ENCODE measurements at places on chromosomes 1 and 21.

DNA sequence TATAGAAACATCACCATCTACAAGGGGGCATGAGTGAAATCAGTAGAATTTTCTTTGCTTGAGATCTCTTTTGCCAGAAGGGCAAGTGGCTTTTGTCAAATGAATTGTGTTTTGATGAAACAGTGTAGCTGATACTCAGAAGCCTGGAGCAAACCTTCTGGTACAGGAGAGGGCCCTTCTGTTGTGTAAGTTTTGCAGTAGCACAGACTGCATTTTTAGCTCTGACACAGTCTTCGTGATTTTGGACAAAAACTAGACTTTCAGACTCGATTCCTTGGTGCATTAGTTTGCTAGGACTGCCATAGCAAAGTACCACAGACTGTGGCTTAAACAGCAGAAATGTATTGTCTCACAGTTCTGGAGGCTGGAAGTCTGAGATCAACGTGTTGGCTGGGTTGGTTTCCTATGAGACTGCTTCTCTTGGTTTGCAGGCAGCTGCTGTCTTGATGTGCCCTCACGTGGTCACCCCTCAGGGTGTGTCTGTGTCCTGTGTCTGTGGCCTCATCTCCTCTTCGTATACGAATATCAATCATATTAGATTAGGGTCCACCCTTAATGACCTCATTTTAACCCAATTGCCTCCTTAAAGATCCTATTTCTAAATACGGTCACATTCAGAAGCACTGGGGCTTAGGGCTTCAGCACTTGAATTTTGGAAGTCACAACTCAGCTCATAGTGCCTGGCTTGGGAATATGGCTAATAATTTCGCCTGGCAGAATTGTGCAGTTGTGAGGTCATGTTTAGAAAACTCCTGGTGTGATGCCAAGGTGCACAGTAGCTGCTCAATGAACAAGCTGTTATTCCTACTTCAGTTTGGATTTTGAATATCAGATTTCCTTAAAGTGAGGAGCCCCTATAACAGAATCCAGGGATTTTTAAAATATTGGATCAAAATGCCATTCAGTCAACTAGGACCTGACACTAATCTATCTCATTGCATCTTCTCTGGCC lies 21.2 kb upstream of the DISC1 start:
- DNase-seq = no peak

DNA sequence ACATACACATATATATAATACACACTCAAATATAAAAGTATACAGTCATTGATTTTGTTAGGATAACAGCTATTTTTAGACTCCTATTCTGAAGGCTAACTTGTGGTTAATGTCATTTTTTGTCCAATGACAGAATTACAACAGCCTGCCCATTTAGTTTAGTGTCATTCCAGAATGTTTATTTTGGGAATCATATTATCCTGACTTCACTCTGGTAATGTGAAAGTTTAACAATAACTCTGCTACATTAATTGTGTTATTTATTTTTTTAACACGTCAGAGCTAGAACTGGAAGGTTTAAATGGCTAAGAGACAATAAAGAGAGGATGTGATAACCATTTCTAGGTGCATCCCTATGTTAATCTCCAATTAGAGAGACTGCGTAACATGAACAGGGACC lies 648.1 kb downstream of the USP25 start:
- DNase-seq = no peak

DNA sequence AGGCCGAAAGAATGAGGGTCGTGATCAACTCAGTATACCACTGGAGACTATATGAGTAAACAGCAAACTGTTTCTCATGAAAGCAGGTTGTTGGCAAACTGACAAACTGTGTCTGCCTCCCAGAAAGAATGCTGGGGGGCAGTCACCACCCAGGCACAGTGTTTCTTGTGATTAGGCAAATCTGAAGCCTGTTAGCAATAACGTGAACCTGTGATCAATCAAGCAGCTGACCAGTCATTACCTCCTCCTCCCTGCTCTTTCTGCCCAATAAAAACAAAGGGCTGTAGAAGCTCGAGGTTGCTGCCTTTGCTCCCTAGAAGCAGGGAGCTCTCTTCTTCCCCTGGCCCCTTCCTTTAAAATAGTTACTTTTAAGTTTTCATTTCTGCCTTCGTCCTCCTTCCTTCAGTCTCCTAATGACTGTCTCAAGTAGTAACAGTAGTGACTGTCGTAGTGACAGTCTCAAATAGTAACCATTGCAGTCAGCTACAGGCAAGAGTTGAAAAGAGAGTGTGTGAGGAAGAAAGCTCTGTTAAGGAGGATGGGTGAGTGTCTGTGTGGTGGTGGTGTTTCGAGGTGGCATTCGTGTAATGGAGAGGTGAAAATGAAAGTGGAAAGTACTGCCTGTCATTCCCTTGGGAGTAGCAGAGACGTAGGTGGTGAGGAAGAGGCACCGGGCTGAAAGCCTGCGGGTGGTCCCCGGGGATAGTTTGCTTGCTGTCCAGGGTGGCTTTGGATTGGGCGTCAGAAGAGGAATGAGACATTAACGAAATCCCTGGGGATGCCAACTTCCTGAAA lies 14.5 kb downstream of the HHAT start:
- DNase-seq = peak; percentile 62

DNA sequence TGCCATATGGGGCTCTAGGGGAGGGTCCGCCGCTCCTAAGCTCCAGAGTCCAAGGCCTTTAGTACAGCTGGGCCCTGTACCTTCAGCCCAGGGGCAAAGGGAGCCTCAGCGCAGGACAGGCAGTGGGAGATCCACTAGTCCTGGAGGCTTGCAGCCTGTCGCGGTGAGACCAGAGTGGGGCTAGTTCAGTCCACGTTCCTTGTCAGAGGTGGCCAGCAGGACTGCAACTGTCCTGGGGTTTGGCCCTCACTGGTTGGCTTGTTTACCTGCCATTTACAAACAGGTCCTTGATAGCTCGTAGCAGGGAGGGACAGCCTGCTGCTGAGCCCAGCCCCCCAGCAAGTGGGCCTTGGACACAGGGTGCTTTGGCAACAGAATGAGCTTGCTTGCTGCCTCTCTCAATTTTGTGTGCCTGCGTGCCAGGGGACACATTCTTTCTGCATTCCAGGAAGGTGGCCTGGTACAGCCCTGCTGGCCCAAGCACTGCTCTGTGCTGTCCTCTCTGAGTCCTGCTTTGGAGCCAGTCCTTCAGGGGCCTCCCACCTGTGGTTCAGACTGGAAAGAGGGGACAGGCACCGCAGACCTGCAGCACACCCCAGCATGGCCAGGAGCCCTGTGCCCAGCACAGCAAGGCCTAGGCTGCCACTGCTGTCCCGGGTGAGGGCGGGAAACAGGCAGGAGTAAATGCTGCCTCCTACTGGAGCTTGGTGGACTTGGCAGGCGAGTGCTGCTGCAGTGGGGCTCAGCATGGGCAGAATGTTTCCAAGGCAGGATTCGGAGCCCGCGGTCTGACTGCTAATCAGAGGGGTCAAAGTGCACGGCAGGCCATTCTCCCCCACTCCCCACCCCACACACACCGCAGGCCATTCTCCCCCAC lies 15.2 kb downstream of the H6PD start:
- DNase-seq = no peak

DNA sequence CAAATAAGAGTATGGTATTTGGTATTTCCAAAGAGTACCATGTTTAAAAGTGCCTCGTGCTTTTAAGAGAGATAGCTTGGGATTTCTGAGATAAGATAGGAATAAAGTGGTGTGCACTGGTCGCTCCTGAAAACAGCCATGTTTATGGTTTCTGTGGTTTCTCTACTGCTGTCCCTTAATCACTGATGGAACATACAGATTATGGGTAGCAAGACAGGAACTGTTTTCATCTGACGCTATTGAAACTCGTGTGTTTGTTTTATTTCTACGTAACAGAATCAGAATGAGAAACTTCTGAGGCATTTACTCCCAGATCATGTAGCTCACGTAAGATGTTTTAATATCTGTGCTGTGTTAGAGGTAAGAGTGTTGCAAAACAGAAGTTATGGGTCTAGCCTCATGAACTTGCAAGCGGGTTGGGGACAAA lies 126.0 kb downstream of the KIAA0319L start:
- no peak for DNase-seq

DNA sequence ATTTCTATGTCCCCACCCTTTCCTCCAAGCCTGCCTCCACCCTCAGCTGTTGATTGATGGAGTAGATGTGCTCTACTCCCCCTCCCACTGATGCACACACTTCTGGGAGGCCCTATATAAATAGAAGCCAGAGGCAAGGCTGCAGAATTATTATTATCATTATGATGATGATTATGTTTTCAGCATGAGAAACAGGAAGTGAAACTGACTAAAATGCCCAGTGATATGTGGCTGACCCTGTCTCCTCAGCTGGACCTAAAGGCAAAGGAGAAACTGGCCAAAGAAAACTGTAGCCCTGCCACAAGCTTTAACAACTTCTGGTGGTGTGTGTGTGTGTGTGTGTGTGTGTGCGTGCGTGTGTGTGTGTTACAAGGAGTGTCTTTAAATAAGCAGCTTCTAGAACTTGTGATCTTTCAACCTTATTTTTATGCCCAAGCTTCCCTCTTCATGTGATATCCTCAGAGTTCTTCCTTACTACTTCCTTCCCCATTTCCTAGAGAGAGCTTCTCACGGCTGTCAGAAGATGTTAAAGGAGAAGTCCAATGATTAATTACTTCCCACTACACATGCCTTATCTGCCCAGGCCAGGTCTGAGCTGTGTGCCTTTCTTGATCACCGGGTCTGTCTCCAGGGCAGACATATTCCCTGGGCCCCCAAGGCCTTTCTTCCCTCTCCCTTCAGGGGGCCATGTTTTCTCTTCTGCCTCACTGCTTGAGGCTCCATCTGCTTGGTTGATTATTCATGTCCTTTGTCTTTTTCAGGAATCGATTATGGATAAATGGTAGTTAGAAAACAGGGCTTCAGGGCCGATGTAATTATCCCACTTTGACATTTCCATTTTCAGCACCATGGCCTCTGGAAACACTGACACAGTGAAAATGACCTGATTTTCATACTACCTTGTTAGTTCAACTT lies 11.6 kb upstream of the MAPKAPK2 start:
- no peak for DNase-seq

- no peak for DNase-seq
These were observed 23.7 kb downstream of the LRRC8B start for GRCh38 chr1:89548122-89548857.

DNA sequence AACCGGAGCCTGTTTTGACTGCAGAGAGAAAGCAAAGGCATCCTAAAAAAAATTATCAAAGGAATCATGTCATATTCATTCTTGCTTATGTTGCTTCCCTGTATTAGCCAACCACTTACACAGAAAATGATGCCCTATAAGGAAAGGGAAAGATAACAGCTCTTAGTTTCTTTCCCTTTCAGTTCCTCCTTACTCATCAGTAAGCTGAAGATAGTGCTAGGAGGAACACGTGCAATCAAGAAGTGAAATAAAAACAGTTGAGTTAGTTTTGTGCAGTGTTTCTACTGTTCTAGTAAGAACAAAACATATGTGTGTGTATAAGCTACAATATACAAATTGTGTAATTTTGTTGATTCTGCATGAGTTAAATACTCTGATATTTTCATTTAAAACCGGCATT lies 45.3 kb upstream of the MTF2 start:
- DNase-seq = no peak

DNA sequence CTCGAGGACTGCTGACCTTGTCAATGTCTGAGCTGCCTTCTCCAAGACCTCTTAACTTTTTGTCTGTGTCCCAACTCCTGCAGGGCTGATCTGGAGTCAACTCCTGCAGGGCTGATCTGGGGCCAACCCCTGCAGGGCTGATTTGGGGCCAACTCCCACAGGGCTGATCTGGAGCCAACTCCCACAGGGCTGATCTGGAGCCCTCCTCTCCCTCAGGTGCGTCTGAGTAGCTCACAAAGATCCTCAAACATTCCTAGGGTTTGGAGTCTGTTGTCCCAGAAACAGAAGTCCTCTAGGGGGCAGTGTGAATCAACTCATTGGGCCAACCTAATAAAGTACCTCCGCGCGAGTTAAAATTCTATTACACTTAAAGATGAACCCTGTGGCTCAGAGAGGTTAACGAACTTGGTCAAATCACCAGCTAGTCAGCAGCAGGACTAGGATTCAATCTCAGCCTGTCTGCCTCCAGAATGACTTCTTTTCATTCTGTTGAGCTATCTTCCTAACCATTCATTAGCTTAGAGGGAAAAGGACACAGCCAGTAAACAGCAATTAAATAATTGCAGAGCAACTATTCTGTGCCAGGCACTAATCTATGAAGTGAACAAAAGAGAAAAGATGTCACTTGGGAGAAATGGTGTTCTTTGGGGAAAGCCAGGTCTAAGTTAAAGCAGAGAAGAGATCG lies 17.2 kb upstream of the RLF start:
- peak; percentile 51 for DNase-seq

- no peak for DNase-seq
These were observed at the start of gene STUM for GRCh38 chr1:226548256-226549093. Gene STUM, plus strand, starts transcription at chr1:226548764. Its CDS starts 141 bp downstream, at chr1:226548905.

GRCh38 chr21:35995522-35996088 lies 64.7 kb downstream of the SETD4 start:
- DNase-seq = no peak

GRCh38 chr1:13824626-13825025 lies 124.6 kb downstream of the PRDM2 start:
- DNase-seq = no peak

All from CD4-positive, alpha-beta T cell treated with Interleukin-15 for 1 hour (primary cell).